ENCODE measurements at places on chromosomes 3 and 15.

- no peak overlapping the region for H3K27ac ChIP-seq
- no peak for DNase-seq
- H3K36me3 ChIP-seq, result no peaks in the 10 kb centered on the region
- H3K27me3 ChIP-seq, result no peaks in the 10 kb centered on the region
- H3K4me1 ChIP-seq, result no peaks in the 10 kb centered on the region
- no peak overlapping the region for H3K4me3 ChIP-seq
Observed at GRCh38 chr3:158863247-158863646, 61.4 kb downstream of the MFSD1 start.

DNA sequence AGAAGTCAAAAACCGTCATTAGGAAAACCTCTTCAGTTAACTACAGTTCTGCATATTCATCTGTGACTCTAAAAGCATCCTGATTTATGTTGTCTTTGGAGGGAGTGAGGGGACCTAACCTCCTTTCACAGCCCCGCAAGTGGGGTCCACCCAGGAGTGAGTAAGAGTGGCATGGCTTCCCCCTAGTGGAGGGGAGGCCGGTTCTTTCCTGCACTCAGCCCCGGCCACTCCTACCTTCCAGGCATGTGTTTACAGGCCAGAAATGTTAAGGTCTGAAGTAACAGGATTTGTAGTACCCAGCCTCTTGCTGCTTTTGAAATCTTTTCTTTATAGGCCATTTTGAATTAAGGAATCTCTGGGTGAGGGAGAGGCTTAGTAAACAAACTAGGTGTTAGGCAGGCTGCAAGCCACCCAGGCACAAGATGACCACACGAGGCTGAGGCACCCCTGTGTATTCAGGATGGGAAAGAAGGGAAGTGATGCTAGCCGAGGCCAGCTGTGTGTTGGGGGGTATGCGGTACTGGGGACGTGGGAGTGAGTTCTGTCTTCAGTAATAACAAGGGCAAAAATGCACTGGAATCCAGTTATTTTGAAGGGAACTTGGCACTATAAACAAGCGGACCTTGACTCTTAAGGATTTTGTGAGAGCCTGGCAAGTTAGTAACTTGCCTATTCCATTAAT is 50.5 kb downstream of the CTDSPL start:
- H3K27ac ChIP-seq, result no peak overlapping the region
- H3K4me1 ChIP-seq, result peaks cover 2% of the 10 kb centered on the region
- DNase-seq, result no peak

DNA sequence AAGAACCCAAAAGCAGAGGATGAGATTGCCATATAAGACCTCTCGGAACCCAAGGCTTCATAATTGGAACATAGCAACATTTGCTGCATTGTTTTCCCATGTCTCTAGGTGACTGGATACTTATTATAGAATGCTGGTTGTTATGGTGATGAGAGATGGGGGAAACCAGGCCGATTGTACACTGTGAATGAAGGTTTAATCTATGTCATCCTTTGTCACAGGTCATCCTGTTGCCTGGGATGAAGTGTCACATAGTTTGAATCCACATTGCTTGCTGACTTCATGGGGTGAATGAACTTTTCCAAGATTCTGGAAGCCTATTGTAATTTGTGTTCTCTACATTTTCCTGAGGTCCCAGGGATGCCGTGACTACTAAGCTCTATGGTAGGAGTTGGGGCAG is 41.8 kb downstream of the CLEC3B start:
- no peaks in the 10 kb centered on the region for H3K27me3 ChIP-seq
- H3K4me1 ChIP-seq, result peaks cover 3% of the 10 kb centered on the region
- no peak for DNase-seq
- H3K4me3 ChIP-seq, result no peak overlapping the region
- H3K36me3 ChIP-seq, result no peaks in the 10 kb centered on the region

GRCh38 chr3:155996882-155997281 is 123.5 kb upstream of the KCNAB1 start:
- H3K36me3 ChIP-seq, result no peaks in the 10 kb centered on the region
- no peaks in the 10 kb centered on the region for H3K4me1 ChIP-seq
- DNase-seq, result no peak
- no peak overlapping the region for H3K4me3 ChIP-seq
- no peaks in the 10 kb centered on the region for H3K27me3 ChIP-seq
